ENCODE measurements at places on chromosomes 1 and 21. TPM values are rescaled to one million over a fixed set of nuclear protein-coding genes. Genes with fewer than 3 reads are reported as not detected.

GRCh38 chr1:239575113-239575512 lies 188.7 kb downstream of the CHRM3 start:
- no peaks in the 10 kb centered on the region for H3K27me3 ChIP-seq
- no peak overlapping the region for H3K27ac ChIP-seq
- no peak overlapping the region for H3K4me3 ChIP-seq
- DNase-seq = no peak
- H3K36me3 ChIP-seq = no peaks in the 10 kb centered on the region
- no peaks in the 10 kb centered on the region for H3K4me1 ChIP-seq

- no peak for DNase-seq
- no peaks in the 10 kb centered on the region for H3K36me3 ChIP-seq
- H3K27ac ChIP-seq = no peak overlapping the region
These were observed 28.4 kb downstream of the EXTL2 start for GRCh38 chr1:100866041-100866900.

GRCh38 chr1:111596499-111596898 lies 23.1 kb upstream of the RAP1A start:
- DNase-seq = no peak
- no peaks in the 10 kb centered on the region for H3K36me3 ChIP-seq
- H3K4me3 ChIP-seq = peak overlapping the region; percentile 50

Gene PLPP3
- total RNA-seq = 4.6 TPM

- H3K36me3 ChIP-seq = no peaks in the 10 kb centered on the region
- DNase-seq = no peak
- H3K27ac ChIP-seq = no peak overlapping the region
These were observed 20.2 kb upstream of the GPR137B start for GRCh38 chr1:236122176-236122575.

Gene SPATA45
- total RNA-seq = not detected

DNA sequence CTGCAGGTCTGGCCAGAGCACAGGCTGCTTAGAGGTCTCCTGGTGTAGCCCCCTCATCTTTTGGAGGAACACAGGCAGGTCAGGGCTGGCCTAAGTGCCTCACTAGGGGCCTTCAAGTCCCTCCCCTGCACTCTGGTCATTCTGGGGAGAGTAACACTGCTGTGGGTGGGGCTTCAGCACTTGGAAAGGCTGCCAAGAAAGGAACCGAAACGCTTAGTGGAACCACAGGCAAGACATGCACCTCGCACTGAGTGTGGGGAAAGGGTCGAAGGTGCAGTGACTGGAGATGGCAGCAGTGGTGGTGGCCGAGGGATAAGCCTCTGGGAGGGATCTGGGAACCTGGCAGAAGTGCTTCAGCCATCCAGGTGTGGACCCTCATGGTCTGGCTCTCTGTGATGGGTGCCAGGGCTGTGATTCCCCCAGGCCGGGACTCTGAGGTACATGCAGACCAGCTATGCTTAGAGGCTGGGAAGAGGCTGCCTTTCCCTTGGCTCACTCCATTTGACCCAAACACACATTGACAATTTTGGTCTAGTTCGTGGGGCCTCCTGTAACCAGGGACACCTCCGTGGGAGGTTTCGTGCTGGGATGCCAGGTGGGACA lies 182.9 kb upstream of the CSF3R start:
- DNase-seq = no peak
- peaks cover 13% of the 10 kb centered on the region for H3K4me1 ChIP-seq
- H3K4me3 ChIP-seq = no peak overlapping the region
- no peaks in the 10 kb centered on the region for H3K36me3 ChIP-seq
- peaks cover 9% of the 10 kb centered on the region for H3K27me3 ChIP-seq
- H3K27ac ChIP-seq = no peak overlapping the region

DNA sequence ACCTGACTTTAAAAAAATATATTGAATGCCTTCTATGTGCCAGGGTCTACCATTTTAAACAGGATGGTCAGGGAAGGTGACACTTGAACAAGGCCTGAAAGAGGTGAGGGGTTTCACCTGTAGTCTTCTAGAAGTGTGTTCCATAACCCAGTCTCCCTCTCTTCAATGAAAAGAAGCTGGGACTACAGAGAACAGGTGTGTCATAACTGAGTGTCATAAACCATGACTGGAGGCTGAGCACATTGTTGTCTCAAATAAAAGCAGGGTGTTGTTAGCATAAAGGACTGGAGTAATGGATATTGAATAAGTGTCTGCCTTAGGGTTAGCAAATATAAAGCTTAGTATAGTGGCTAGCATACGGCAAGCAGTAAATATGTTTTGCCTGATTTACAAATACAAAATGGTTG lies 65.4 kb downstream of the SYDE2 start:
- no peaks in the 10 kb centered on the region for H3K36me3 ChIP-seq
- no peak overlapping the region for H3K27ac ChIP-seq
- no peaks in the 10 kb centered on the region for H3K4me1 ChIP-seq
- H3K27me3 ChIP-seq = no peaks in the 10 kb centered on the region

DNA sequence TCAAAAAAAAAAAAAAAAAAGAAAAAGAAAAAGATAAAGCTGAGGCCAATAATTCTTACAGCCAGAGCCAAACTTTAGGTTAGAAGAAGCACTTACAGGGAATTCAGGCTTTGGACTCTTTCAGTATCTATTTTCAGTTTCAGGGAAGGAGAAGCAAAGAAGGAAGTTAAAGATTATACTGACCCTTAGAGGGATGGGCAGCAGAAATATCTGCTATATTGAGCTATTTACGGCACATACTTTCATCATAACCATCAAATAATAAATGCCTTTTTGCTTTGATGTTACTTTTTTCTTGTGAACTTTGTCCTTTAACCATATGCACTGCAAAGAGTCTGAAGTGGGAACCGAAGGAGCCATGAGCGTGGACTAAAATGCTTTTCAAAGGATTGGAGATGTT lies 42.0 kb downstream of the TM2D1 start:
- no peaks in the 10 kb centered on the region for H3K4me1 ChIP-seq
- DNase-seq = no peak
- H3K4me3 ChIP-seq = no peak overlapping the region
- H3K36me3 ChIP-seq = peaks cover 65% of the 10 kb centered on the region

- H3K4me1 ChIP-seq = peaks cover 7% of the 10 kb centered on the region
- no peaks in the 10 kb centered on the region for H3K36me3 ChIP-seq
- H3K4me3 ChIP-seq = no peak overlapping the region
- H3K27ac ChIP-seq = no peak overlapping the region
These were observed 21.7 kb downstream of the RHBG start for GRCh38 chr1:156390469-156391365.

DNA sequence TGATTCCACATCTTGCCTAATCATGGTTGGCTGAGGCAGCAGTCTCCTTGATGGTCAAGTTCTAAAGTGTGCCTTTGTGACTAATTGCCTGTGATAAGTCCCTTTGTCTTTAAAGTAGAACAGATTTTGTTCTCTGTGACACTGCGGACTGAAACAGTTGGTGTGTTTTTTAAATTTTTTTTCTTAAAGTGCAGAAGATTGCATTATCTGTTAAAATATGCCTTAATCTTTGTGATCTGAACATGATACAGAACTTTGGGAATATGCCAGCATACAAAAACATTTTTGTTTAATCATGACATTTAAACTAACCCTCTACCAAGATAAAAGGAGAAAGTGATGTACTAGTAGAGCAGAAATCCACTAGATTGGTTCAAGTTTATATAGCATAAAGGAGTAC lies 1260.6 kb upstream of the ADGRL2 start:
- no peak overlapping the region for H3K27ac ChIP-seq
- H3K36me3 ChIP-seq = no peaks in the 10 kb centered on the region
- H3K27me3 ChIP-seq = no peaks in the 10 kb centered on the region

GRCh38 chr21:18524097-18524880 lies 120.7 kb upstream of the TMPRSS15 start:
- H3K4me1 ChIP-seq = no peaks in the 10 kb centered on the region
- H3K27me3 ChIP-seq = no peaks in the 10 kb centered on the region
- no peak for DNase-seq
- no peak overlapping the region for H3K27ac ChIP-seq

Data from activated B cell treated with CpG ODN at 0.5 μM for 24 hours (primary cell).